H54 (cell line): ENCODE measurements at places on chromosomes 2 and 18.
A peak's percentile ranks its signal among the peaks of the same experiment; 100 is the strongest.

- DNase-seq: peak; percentile 7
Observed at GRCh38 chr18:77899972-77900754, 650.5 kb downstream of the GALR1 start.

- DNase-seq: no peak
Observed at GRCh38 chr2:119795309-119796303, 35.9 kb downstream of the PTPN4 start.

GRCh38 chr2:3656762-3657721 lies 958 bp upstream of the ALLC start:
- no peak for DNase-seq

DNA sequence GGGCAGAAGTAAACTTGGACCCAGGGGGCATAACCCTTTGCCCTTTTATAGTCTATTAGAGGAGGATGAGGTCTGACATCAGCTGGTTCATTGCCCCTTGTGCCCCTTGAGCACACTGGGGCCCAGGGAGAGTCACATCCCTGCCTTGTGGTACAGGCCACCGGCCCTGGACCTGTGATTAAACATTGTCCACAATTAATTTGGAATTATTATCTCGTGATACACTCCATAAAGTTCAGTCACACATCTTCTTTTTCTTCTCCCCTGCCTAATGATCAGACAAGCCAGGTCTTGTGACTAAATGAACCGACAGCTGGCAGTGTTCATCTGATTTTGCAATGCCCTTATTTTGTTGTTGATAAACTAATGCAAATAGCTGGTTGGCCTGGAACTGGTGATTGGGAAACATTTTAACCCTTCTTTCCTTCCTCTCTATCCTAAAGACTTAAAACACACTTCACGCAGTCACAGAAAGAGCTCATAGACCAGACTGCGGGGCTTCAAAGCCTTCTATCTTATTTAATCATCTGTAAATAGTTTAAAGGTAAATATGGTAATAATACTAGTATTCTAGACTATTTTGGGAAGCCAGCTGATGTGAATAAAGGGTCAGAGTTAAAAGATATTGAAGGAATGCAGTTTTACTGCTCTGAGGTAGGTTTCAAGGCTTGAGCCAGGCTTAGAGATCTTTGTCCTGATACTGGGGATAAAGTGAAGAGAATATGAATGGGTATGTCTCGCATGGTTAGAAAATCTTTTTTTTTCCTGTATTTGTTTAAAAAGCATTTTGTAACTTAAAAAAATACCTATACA lies 13.4 kb downstream of the IL1R1 start:
- no peak for DNase-seq
